ENCODE measurements at places on chromosomes 13 and 19. TPM values are rescaled to one million over a fixed set of nuclear protein-coding genes. Genes with fewer than 3 reads are reported as not detected.

The LYL1 gene
- 11.7 TPM for total RNA-seq

The ELANE gene
- total RNA-seq, result 0.49 TPM

The KIR3DL2 gene
- total RNA-seq, result not detected

The LMTK3 gene
- 0.13 TPM for total RNA-seq

The FAM32A gene
- total RNA-seq, result 126 TPM

The OVOL3 gene
- total RNA-seq, result not detected

The ZNF433 gene
- 5.4 TPM for total RNA-seq

The CDK8 gene
- total RNA-seq, result 22.3 TPM

The CACNG6 gene
- not detected for total RNA-seq

The SCGB2B2 gene
- total RNA-seq, result 0.40 TPM

The ALG11 gene
- 20.7 TPM for total RNA-seq

The TTYH1 gene
- total RNA-seq, result 7.6 TPM

The ZNF541 gene
- total RNA-seq, result not detected

The DIAPH3 gene
- total RNA-seq, result 0.13 TPM

The MATK gene
- total RNA-seq, result 5.0 TPM

The RAB8A gene
- total RNA-seq, result 40.5 TPM

The MEDAG gene
- 38.2 TPM for total RNA-seq

The ZNF808 gene
- 13.1 TPM for total RNA-seq

The FUT1 gene
- total RNA-seq, result 0.54 TPM

The FREM2 gene
- 0.40 TPM for total RNA-seq

The ATP7B gene
- 3.2 TPM for total RNA-seq

The POLRMT gene
- total RNA-seq, result 39.5 TPM

The AZU1 gene
- not detected for total RNA-seq

The ZNF649 gene
- total RNA-seq, result 10.9 TPM

The SHFL gene
- total RNA-seq, result 23.4 TPM

The PROZ gene
- total RNA-seq, result not detected

The ZBTB32 gene
- total RNA-seq, result 0.31 TPM

The TEX101 gene
- not detected for total RNA-seq

The ADPRHL1 gene
- 8.7 TPM for total RNA-seq

The PNMA8C gene
- total RNA-seq, result 0.39 TPM

The NLRP11 gene
- not detected for total RNA-seq

The NKPD1 gene
- total RNA-seq, result 0.16 TPM

Data from gastroesophageal sphincter (tissue), 4 donors.